ENCODE measurements at places on chromosomes 3 and 15. TPM values are rescaled to one million over a fixed set of nuclear protein-coding genes. Genes with fewer than 3 reads are reported as not detected.

DNA sequence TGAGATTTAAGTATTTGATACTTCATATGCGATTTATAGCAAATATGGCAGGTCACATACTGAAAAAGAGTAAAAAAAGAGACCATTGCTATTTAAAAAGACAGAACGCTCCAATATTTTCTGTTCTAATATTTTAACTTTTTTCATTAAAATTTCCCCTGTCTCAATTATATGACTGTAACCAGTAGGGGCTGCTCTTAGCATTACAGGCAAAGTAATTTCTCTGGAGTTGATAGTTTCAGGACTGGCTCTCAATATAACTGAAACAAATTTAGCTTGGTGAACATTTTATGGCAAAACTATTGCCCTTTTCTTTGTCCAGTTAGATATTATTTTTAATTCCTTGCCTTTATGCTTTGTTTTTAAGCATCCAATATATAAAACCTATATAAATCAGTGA is 286.3 kb upstream of the ROBO2 start:
- H3K4me1 ChIP-seq: no peaks in the 10 kb centered on the region
- no peak overlapping the region for H3K27ac ChIP-seq
- DNase-seq: no peak
- no peaks in the 10 kb centered on the region for H3K27me3 ChIP-seq
- H3K36me3 ChIP-seq: peaks cover 1% of the 10 kb centered on the region
- H3K4me3 ChIP-seq: no peak overlapping the region

GRCh38 chr15:23648920-23649515 is 1.4 kb upstream of the MAGEL2 start:
- DNase-seq: peak; percentile 17
- no peak overlapping the region for H3K4me3 ChIP-seq
- no peaks in the 10 kb centered on the region for H3K4me1 ChIP-seq
- H3K36me3 ChIP-seq: no peaks in the 10 kb centered on the region
- H3K27me3 ChIP-seq: peaks cover 10% of the 10 kb centered on the region

- no peaks in the 10 kb centered on the region for H3K4me1 ChIP-seq
- H3K4me3 ChIP-seq: no peak overlapping the region
- peaks cover 2% of the 10 kb centered on the region for H3K36me3 ChIP-seq
- DNase-seq: no peak
- H3K27ac ChIP-seq: no peak overlapping the region
- H3K27me3 ChIP-seq: no peaks in the 10 kb centered on the region
Measured at GRCh38 chr15:48683991-48684765, 38.7 kb upstream of the FBN1 start.

GRCh38 chr3:123586968-123587367 is 2.1 kb upstream of the HACD2 start:
- H3K27ac ChIP-seq: no peak overlapping the region
- no peaks in the 10 kb centered on the region for H3K27me3 ChIP-seq
- no peak for DNase-seq
- H3K4me3 ChIP-seq: no peak overlapping the region

DNA sequence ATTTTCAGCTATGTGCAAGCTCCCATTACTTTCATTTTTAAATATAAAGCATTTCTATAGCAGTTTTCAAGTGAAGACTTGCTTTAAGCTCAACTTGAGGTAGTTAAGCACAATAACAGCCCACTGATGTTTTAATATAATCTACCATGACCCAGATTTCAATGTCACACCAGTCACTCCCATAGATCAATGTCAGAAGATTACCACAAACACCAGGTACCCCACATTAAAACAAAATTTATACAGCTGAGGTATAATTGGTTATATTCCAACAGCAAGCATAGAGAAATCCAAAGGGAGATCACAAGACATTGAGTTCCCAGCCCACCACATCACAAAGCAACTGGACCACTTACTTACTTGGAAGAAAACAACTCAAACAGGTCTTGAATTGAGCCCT is 22.8 kb downstream of the GTPBP8 start:
- H3K4me1 ChIP-seq: peaks cover 76% of the 10 kb centered on the region
- H3K27me3 ChIP-seq: no peaks in the 10 kb centered on the region
- H3K4me3 ChIP-seq: no peak overlapping the region
- H3K27ac ChIP-seq: peak overlapping the region; percentile 95

GRCh38 chr3:197495999-197496745 is 59.6 kb downstream of the BDH1 start:
- no peak for DNase-seq
- peaks cover 7% of the 10 kb centered on the region for H3K27me3 ChIP-seq
- no peak overlapping the region for H3K4me3 ChIP-seq
- no peak overlapping the region for H3K27ac ChIP-seq
- H3K4me1 ChIP-seq: no peaks in the 10 kb centered on the region

- H3K4me3 ChIP-seq: peak overlapping the region; percentile 87
- H3K27me3 ChIP-seq: no peaks in the 10 kb centered on the region
- peak; percentile 62 for DNase-seq
- H3K36me3 ChIP-seq: peaks cover 9% of the 10 kb centered on the region
Measured at GRCh38 chr3:108090049-108090700, 656 bp downstream of the CD47 start.

GRCh38 chr3:12165909-12166308 is 7.2 kb upstream of the TIMP4 start:
- no peaks in the 10 kb centered on the region for H3K36me3 ChIP-seq
- H3K27ac ChIP-seq: no peak overlapping the region
- no peak for DNase-seq
- H3K27me3 ChIP-seq: peaks cover 12% of the 10 kb centered on the region

GRCh38 chr3:46187876-46188275 is 20.2 kb downstream of the CCR1 start:
- peaks cover 2% of the 10 kb centered on the region for H3K36me3 ChIP-seq
- no peak overlapping the region for H3K27ac ChIP-seq
- H3K4me3 ChIP-seq: no peak overlapping the region
- DNase-seq: no peak

- peaks cover 4% of the 10 kb centered on the region for H3K36me3 ChIP-seq
- DNase-seq: peak; percentile 52
- peak overlapping the region; percentile 12 for H3K4me3 ChIP-seq
- peaks cover 11% of the 10 kb centered on the region for H3K4me1 ChIP-seq
Measured at GRCh38 chr15:57540736-57541135, 51.0 kb upstream of the MYZAP start.

DNA sequence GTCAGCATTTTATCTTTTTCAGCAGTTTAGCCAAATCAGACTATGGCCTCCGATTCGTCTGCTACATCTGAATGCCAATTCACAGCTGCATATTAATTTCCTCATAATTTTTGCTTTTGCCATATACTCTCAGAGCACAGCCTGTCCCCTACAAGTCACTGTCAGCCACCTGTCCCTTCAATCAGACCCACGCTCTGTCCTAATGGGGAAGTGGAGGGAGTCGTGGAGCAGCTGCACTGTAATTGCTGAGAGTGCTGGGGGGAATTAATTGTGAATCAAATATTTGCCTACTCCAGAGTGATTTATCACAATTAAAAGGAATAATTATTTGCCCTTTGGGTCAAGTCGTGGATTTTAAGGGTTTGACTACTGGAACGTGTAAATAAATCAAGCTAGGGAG is 75.5 kb downstream of the EBLN2 start:
- no peaks in the 10 kb centered on the region for H3K36me3 ChIP-seq
- H3K4me1 ChIP-seq: no peaks in the 10 kb centered on the region
- H3K27me3 ChIP-seq: peaks cover 17% of the 10 kb centered on the region
- no peak overlapping the region for H3K4me3 ChIP-seq
- no peak overlapping the region for H3K27ac ChIP-seq

- H3K4me3 ChIP-seq: peak overlapping the region; percentile 63
- peak overlapping the region; percentile 45 for H3K27ac ChIP-seq
- H3K27me3 ChIP-seq: no peaks in the 10 kb centered on the region
- H3K4me1 ChIP-seq: peaks cover 28% of the 10 kb centered on the region
- peak; percentile 90 for DNase-seq
- H3K36me3 ChIP-seq: no peaks in the 10 kb centered on the region
Measured at GRCh38 chr3:41117398-41117870, 81.9 kb upstream of the CTNNB1 start.

GRCh38 chr3:32226875-32227500 is 11.5 kb upstream of the CMTM8 start:
- H3K4me3 ChIP-seq: no peak overlapping the region
- H3K27me3 ChIP-seq: no peaks in the 10 kb centered on the region
- H3K4me1 ChIP-seq: peaks cover 8% of the 10 kb centered on the region
- no peak overlapping the region for H3K27ac ChIP-seq

GRCh38 chr15:79948761-79949160 is 22.2 kb downstream of the BCL2A1 start:
- no peak overlapping the region for H3K4me3 ChIP-seq
- no peak for DNase-seq
- H3K36me3 ChIP-seq: no peaks in the 10 kb centered on the region
- H3K27ac ChIP-seq: peak overlapping the region; percentile 9
- peaks cover 19% of the 10 kb centered on the region for H3K4me1 ChIP-seq

DNA sequence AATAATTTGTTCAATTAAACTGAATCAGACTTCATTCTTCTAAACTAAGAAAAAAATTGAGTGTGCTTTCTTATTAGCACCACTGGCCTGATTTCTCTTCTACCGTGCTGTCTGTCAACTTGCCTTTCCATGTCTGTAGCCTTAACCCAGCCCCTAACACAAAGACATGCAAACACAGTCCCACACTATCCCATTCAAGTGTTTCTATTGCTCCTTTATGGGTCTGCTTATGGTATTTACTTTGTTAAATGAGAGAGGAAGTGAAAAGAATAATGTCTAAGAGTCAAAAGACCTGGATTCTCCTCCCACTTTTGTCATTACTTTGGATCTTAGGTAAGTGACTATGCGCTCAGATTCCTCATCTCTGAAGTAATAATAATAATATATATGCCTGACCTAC is 55.3 kb downstream of the GTF2E1 start:
- no peak overlapping the region for H3K4me3 ChIP-seq
- no peaks in the 10 kb centered on the region for H3K4me1 ChIP-seq
- DNase-seq: no peak
- no peaks in the 10 kb centered on the region for H3K36me3 ChIP-seq
- H3K27ac ChIP-seq: no peak overlapping the region

DNA sequence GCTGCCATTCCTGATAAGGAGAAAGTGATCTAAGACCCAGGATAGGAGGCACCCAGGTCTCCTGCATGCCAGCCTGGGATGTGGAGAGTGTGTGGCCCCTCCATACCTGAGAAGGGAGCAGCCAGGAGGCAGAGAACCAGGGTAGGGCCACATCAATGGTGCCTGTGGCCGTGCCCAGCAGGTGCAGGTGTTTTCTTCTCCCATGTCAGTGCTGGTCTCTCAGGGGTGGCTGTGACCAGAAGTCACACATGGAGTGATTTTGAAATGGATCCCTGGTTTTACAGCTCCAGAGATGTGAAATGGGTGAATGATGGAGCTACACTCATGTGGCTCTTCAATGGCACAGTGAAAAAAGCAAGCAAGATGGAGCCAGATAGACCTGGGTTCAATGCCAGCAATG is 3.3 kb upstream of the ISL2 start:
- no peak overlapping the region for H3K27ac ChIP-seq
- peaks cover 34% of the 10 kb centered on the region for H3K4me1 ChIP-seq
- no peak overlapping the region for H3K4me3 ChIP-seq
- DNase-seq: no peak
- no peaks in the 10 kb centered on the region for H3K36me3 ChIP-seq
- H3K27me3 ChIP-seq: peaks cover 74% of the 10 kb centered on the region

- no peaks in the 10 kb centered on the region for H3K27me3 ChIP-seq
- H3K27ac ChIP-seq: no peak overlapping the region
- no peaks in the 10 kb centered on the region for H3K36me3 ChIP-seq
- H3K4me1 ChIP-seq: no peaks in the 10 kb centered on the region
Measured at GRCh38 chr15:93662162-93662885, 569.0 kb upstream of the MCTP2 start.

DNA sequence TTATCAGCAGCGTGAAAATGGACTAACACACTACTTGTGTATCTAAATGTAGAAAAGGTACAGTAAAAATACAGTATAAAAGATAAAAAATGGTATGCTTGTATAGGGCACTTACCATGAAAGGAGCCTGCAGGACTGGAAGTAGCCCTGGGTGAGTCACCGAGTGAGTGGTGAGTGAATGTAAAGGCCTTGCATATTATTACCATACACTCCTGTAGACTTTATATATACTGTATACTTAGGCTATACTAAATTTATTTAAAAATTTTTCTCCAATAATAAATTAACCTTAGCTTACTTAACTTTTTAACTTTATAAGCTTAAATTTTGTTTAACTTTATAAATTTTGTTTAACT is 67.2 kb upstream of the TSPAN3 start:
- H3K4me1 ChIP-seq: no peaks in the 10 kb centered on the region
- no peak for DNase-seq
- no peak overlapping the region for H3K4me3 ChIP-seq
- H3K36me3 ChIP-seq: peaks cover 23% of the 10 kb centered on the region

GRCh38 chr3:171680726-171681411 is 129.4 kb downstream of the PLD1 start:
- H3K4me3 ChIP-seq: no peak overlapping the region
- no peak overlapping the region for H3K27ac ChIP-seq
- no peaks in the 10 kb centered on the region for H3K36me3 ChIP-seq
- DNase-seq: no peak

GRCh38 chr3:72517921-72518424 is 330.3 kb downstream of the SHQ1 start:
- H3K27me3 ChIP-seq: no peaks in the 10 kb centered on the region
- H3K4me1 ChIP-seq: peaks cover 48% of the 10 kb centered on the region
- H3K36me3 ChIP-seq: peaks cover 3% of the 10 kb centered on the region
- no peak overlapping the region for H3K27ac ChIP-seq
- DNase-seq: no peak
- H3K4me3 ChIP-seq: no peak overlapping the region

- H3K4me3 ChIP-seq: no peak overlapping the region
- H3K36me3 ChIP-seq: no peaks in the 10 kb centered on the region
- H3K4me1 ChIP-seq: peaks cover 12% of the 10 kb centered on the region
- H3K27ac ChIP-seq: no peak overlapping the region
- no peaks in the 10 kb centered on the region for H3K27me3 ChIP-seq
Measured at GRCh38 chr3:182715006-182715405, 78.3 kb upstream of the ATP11B start.

- no peak for DNase-seq
- H3K27ac ChIP-seq: no peak overlapping the region
- H3K4me3 ChIP-seq: no peak overlapping the region
- H3K36me3 ChIP-seq: no peaks in the 10 kb centered on the region
- H3K4me1 ChIP-seq: peaks cover under 1% of the 10 kb centered on the region
Measured at GRCh38 chr3:57989646-57990045, 18.6 kb upstream of the FLNB start.

DNA sequence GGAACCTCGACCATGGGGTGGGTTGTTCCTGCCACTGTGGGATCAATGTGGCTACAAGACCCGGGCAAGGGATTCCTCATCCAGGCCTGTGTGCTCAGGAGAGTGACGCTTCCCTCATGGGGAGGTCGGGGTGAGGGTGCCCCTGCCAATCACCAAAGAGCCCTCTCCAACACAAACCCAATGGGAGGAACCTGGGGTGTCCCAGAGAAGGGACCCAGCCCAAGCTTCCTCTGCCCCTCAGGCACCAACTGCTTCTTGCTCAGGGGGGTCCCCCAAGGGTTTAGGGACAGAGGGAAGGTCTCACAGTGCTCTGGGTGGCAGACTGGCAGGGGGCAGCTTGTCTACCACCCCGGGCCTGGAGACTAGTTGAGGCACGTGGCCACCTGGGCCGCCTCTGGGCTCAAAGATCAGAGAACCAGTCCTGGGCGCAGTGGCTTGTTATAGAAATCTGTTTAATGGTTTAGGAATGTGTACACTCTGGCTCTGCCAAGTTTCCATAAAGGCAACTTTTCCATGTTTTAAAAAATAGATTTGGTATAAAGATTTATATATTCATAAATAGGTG is 26.6 kb downstream of the GP9 start:
- no peaks in the 10 kb centered on the region for H3K4me1 ChIP-seq
- no peaks in the 10 kb centered on the region for H3K36me3 ChIP-seq
- no peak overlapping the region for H3K4me3 ChIP-seq
- DNase-seq: no peak
- H3K27me3 ChIP-seq: no peaks in the 10 kb centered on the region
- H3K27ac ChIP-seq: no peak overlapping the region

The CCR1 gene
- total RNA-seq: 0.51 TPM

The SOX14 gene
- total RNA-seq: not detected

The ZNF860 gene
- total RNA-seq: 0.14 TPM

The TP63 gene
- total RNA-seq: 1.6 TPM

The PROK2 gene
- 0.16 TPM for total RNA-seq

The GALNT15 gene
- total RNA-seq: 0.30 TPM

The AMT gene
- 7.5 TPM for total RNA-seq

The ALPK3 gene
- total RNA-seq: 0.46 TPM

The YEATS2 gene
- 44.6 TPM for total RNA-seq
